ENCODE measurements at places on chromosomes 4 and X.

- DNase-seq, result no peak
These were observed 204.1 kb downstream of the NR3C2 start for GRCh38 chr4:148238086-148238485.

DNA sequence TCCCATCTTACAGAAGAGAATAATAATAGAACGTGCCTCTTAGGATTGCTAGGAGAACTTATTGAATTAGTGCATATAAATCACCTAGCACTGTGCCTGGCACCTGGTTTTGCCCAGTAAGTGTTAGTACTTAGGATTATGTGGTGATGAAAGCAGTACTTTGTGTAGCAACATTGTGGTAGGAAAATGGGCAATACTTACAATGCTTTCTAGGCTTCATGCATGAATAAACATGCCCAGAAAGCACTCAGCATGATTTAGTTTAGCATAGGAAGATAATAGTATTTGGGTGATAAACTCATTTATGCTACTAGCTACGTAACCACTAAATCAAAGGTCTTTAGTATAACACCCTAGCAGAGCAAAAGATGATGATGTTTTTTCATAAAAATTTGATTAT, 105.6 kb downstream of the NEUROG2 start:
- DNase-seq, result no peak

DNA sequence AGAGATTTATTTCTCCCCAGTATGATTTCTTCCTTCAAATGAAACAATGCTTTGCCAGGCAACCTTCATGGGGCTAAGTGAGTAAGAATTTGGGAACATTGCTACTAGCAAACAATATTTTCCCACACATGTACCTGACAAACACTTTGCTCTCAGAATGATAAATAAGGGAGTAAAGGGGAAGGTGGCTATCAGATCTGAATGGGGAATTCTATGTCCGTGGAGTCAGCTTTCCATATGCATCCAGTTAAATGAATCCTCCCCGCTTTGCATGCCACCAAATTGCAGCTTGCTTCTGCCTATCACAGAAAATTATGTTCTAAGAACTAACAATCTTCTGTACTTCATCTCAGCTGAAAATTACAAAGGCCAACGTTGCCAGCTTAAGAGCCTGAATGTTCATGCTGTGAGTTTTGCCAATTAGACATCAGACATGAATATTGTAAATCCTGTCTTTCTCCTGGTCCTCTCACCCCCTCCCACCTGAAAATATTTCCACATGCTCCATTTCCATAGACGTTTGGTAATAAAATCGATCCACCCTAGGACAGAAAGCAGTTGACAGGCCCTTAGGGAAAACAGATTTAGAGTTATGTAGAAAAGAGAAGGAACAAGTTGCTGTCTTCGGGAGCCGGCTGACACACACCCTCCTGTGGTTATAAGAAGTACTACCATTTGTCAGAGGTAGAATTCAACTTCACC, 6.3 kb downstream of the MEPE start:
- DNase-seq, result no peak

DNA sequence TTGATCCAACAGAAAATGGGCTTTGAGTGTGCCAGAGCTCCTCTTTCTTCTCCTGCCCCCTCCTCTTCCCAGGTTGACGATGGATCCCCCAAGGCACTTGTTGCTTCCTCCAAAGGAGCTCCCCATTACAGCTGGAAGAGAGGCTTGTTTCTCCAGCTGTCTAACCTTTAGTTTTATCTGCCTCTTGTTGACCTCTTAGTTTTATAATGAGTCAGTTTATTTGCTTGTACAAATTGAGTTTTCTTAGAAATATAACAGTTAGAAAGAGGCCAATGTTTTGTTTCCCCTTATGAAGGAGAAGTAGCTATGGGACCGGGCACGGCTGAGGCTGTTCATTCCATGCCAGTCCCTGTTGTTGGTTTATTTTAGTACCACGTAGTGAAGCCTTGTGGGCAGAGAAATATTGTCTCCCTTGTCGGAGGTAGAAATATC, 158.2 kb downstream of the SPRY1 start:
- DNase-seq, result no peak

GRCh38 chr4:87749883-87750282, 49.5 kb upstream of the IBSP start:
- DNase-seq, result no peak

- no peak for DNase-seq
These were observed 745.4 kb downstream of the TECRL start for GRCh38 chr4:63663870-63664269.

DNA sequence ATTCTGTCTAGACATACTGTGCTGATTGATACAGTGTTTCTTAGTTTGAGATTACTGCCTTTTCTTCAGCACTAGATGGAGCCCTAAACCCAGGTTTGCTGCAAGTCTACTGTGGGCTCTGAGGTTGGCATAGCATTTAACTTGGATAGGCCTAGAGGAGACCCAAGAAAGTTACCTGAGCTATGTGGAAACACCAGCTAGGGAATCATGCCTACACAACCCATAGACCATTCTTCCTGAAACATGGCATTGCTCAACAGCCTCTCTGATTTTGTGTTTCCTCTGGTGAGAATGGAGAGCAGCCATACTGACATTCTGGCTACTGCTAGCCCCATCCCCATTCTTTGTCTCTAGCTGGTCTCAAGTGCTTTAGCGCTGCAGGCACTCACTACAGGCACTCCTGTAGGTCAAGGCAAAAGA, 287.7 kb upstream of the PCDH18 start:
- no peak for DNase-seq

- no peak for DNase-seq
These were observed 152.3 kb upstream of the PRDX4 start for GRCh38 chrX:23515028-23515427.

GRCh38 chr4:151798678-151799416, 38.0 kb upstream of the GATB start:
- DNase-seq, result no peak

GRCh38 chrX:12770440-12770839, 20.8 kb upstream of the PRPS2 start:
- DNase-seq, result no peak

- no peak for DNase-seq
These were observed 1.3 kb downstream of the NEUROG2 start for GRCh38 chr4:112514647-112515197.

- no peak for DNase-seq
These were observed 86.3 kb downstream of the EGF start for GRCh38 chr4:109998867-109999584.

GRCh38 chr4:121597346-121597934, 99.3 kb downstream of the ANXA5 start:
- DNase-seq, result no peak

Measured in BJ (cell line).